Activated gamma-delta T cell (primary cell): ENCODE measurements at places on chromosomes 2 and 18.

GRCh38 chr18:27824841-27825681 lies 351.9 kb downstream of the CDH2 start:
- DNase-seq: no peak

- DNase-seq: no peak
Observed at GRCh38 chr18:12443551-12443950, 35.8 kb downstream of the PRELID3A start.

GRCh38 chr2:64313398-64313723 lies 140.6 kb upstream of the LGALSL start:
- DNase-seq: no peak

- DNase-seq: no peak
Observed at GRCh38 chr2:153165021-153165420, 313.5 kb downstream of the RPRM start.

GRCh38 chr2:74537140-74537539 lies 7.4 kb downstream of the HTRA2 start:
- no peak for DNase-seq

DNA sequence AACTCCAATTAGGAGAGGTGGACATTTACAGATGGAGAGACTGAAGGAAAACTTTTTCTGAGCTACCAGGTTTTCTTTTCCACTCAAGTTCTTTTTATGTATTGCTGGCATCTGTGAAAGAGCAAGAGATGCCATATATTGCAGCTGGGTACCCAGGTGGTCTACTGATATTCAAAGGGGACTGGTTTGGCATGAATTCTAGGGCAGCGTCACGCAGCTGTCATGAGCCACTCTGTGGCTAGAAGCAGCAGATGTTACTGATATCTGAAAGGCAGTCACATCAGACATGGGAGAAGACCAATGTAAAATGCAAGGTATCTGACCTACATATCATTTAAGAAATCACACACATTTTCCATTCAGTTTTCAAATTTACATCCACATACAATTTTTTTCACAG lies 408.8 kb downstream of the GALNT13 start:
- DNase-seq: no peak

- peak; percentile 4 for DNase-seq
Observed at GRCh38 chr18:78268226-78268988, 711.2 kb upstream of the SALL3 start.

- DNase-seq: no peak
Observed at GRCh38 chr2:40955635-40956034, 503.7 kb upstream of the SLC8A1 start.

DNA sequence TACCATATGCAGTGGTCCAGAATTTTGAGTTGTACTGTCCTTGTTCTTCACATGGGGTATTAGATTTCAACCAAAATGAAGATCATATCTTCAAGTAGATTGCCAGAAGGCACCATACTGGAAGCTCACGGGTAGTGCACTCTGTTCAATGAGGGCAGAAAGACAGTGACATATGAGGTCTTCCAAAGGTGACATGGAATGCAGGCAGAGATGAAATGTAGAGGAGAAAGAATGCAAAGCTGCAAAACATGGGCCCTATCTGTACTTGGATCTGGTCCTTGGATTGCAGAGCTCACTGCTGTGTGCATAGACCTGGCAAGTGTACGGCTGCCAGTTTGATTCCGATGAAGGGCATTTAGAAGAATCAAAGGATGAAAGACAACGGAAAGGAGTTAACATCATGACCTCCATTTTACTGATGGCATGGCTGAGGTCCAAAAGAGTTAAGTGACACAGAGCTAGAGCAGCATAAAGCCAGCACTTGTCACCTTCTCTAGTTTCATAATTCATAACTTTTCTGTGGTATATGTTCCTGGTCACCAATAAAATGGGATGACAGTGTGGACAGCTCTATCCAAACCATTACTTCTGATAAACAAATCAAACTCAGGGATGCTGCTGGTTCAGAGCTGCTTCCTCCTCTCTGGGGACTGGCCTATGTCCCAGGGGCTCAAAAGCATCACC lies 64.7 kb downstream of the BCL2 start:
- no peak for DNase-seq

- no peak for DNase-seq
Observed at GRCh38 chr2:101011152-101011551, 9.1 kb downstream of the RPL31 start.

GRCh38 chr2:163467251-163467630 lies 268.6 kb downstream of the FIGN start:
- DNase-seq: no peak

GRCh38 chr2:216574046-216574445 lies 59.2 kb upstream of the IGFBP2 start:
- no peak for DNase-seq

GRCh38 chr2:169891593-169892298 lies 64.5 kb downstream of the UBR3 start:
- no peak for DNase-seq

GRCh38 chr2:73561422-73561821 lies 80.8 kb downstream of the NAT8 start:
- no peak for DNase-seq

GRCh38 chr18:25826823-25827222 lies 263.6 kb downstream of the SS18 start:
- no peak for DNase-seq

DNA sequence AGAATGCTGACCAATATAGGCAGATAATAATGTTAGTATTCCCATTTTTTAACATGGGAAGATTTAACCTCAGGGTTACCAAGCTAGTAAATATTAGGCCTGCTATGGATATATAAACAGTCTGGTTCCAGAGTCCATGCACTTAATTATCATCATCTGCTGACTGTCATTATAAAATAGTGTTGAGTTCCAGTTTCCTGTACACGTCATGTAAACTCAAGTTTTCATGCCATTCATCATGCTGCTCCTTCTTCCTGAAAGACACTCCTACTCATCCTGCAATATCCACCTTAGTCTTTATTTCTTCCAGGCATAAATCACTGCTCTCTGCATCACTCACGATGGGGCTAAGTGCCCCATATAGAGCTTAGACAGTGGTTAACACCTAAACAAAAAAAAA lies 420.8 kb upstream of the SPHKAP start:
- no peak for DNase-seq

DNA sequence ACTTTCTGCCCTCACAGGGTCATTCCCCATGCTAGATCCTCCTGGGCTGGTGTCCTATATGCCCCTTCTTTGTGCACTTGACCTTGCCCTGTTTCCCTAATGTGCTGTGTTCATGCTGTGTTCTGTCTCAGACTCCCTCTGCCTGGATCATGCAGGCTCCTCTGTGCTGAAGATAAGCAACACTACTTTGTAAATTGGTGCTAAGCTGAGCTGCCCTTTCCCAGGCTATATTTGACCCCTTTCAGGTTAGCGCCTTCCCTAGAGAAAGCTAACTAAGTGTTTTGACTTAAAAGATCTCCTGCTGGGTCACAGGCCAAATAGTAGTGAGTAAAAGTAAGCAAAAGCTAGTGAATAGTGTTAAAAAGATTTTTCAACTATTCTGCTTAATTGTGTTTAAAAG lies 257.2 kb upstream of the RGPD4 start:
- DNase-seq: no peak

DNA sequence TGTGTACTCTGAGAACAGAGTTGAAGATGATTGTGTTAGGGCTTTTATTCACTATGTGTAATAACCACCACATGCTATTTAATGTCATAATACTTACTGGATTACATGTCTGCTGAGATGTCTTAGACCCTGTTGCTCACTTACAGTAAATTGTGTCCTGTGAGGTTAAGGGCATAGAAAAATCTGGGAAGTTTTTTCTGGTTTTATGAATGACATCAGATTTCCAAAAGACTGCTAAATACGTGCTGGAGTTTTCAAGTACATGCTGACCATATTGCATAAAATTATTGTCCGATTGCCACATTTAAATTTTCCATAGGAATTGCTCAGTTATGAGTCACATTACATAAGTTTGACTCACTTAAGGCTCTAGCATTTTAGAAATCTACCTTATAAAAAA lies 96.7 kb upstream of the COL5A2 start:
- DNase-seq: no peak

DNA sequence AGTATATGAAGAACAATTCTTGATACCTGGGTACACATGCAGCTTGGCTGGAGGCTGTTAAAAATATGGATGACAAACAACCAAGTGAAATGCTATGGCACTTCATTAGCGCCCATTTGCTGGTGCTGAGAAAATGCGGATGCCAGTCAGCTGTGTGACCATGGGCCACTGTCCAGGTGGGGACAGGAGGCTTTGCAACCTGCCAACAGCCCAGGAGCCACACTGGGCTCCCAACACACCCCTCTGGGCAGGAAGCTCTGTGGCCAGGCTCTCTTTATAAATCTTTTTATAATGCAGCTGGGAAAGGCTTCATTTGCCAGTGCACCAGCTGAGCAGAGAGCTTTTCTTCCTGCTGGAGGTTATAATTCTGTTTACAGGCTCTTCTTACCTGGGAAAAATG lies 19.9 kb downstream of the RNF144A start:
- no peak for DNase-seq
